ENCODE measurements at places on chromosomes 11 and 22.

GRCh38 chr11:74701351-74701750, 29.9 kb downstream of the CHRDL2 start:
- no peak for DNase-seq

DNA sequence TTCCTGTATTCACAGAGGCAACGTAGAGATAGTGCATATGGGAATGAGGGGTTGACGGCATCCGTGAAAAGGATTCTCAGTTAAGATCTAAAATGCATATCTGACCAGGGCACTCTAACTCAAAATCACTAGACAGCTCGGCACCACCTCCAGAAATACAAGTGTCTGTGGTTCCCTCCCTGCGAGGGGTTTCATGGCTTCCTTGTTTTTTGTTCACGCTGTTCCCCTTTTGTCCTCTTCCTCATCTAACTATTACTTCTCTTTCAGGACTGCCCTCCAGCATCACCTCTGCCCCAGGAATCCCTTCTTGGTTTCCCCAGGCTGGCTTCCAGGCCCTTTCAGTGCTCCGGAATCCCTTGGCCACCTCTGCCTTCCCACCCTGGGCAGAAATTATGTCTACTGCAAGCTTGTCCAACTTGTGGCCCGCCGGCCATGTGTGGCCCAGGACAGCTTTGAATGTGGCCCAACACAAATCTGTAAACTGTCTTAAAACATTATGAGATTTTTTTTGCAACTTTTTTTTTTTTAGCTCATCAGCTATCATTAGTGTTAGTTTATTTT, 159.9 kb downstream of the FBXO7 start:
- no peak for DNase-seq

GRCh38 chr11:62012451-62012831, 45.0 kb upstream of the FTH1 start:
- no peak for DNase-seq

- DNase-seq = no peak
Measured at GRCh38 chr11:131658414-131658813, 288.0 kb downstream of the NTM start.

- DNase-seq = no peak
Measured at GRCh38 chr22:27866135-27867084, 52.6 kb downstream of the PITPNB start.

GRCh38 chr11:131579932-131580387, 209.5 kb downstream of the NTM start:
- DNase-seq = no peak

GRCh38 chr11:1520663-1521267, 34.2 kb upstream of the MOB2 start:
- DNase-seq = no peak

- DNase-seq = no peak
Measured at GRCh38 chr22:45316796-45317526, 7.2 kb downstream of the FAM118A start.
